ENCODE measurements at places on chromosomes 2 and 18.

- no peak for DNase-seq
Measured at GRCh38 chr2:231144896-231145295, 20.1 kb upstream of the HTR2B start.

GRCh38 chr2:207768866-207769596, 675 bp downstream of the FZD5 start:
- no peak for DNase-seq

GRCh38 chr2:58030771-58031170, 15.8 kb upstream of the VRK2 start:
- DNase-seq = no peak

- no peak for DNase-seq
Measured at GRCh38 chr2:69580486-69580885, 63.1 kb downstream of the AAK1 start.

- DNase-seq = no peak
Measured at GRCh38 chr2:233280114-233280693, 27.4 kb upstream of the SAG start.

DNA sequence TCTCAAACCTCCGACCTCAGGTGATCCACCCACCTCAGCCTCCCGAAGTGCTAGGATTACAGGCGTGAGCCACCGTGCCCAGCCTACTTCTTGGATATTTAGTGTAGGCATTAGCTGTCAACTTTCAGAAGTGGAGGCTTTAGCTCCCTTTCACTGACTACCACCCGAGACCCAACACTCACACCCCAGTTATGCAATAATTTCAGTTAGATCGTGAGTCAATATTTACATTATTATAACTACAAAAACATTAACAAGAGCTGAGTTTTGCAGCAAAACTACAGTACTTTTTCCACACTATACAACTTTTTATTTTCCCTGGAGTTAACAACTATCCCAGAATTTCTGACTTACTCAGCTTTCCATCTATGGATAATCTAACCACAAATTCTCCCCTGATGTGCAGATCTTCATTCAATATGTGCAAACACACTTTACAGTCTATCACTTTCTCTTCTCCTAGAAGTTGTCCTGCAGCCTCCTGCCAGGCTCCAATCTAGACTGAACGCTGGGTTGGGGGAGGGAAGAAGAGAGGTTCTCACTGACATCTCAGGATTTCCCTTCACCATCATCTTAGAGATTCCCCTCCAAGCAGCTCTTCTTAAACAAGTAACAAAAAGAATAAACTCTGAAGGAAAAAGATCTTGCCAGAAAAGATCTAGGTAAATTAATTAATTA, 10.1 kb downstream of the TBC1D8 start:
- DNase-seq = no peak

GRCh38 chr2:74498500-74499266, 720 bp downstream of the LBX2 start:
- DNase-seq = no peak

GRCh38 chr2:138601458-138602165, 100.0 kb downstream of the SPOPL start:
- DNase-seq = no peak

DNA sequence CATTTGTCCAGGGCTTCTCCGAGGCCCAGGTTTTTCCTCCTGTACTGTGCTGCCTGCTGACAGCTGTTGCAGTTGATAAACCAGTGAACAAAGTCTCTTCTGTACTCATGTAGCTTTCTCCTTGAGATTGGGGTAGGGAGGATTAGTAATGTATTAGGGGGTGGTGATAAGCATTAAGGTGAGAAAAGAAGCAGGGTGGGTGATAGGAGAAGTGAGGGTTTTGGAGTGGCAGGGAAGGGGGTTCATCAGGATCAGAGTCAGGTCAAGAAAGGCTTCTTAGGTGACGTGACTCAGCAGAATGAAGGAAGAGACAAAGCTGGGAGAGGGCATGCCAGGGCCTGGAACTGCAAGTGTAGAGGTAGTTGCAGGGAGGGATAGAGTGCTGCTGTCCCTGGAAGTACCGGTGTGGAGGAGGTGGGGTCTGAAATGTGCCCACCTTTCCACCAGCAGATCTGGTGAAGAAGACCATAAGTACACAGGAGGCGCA, 48.7 kb downstream of the PKP4 start:
- no peak for DNase-seq

DNA sequence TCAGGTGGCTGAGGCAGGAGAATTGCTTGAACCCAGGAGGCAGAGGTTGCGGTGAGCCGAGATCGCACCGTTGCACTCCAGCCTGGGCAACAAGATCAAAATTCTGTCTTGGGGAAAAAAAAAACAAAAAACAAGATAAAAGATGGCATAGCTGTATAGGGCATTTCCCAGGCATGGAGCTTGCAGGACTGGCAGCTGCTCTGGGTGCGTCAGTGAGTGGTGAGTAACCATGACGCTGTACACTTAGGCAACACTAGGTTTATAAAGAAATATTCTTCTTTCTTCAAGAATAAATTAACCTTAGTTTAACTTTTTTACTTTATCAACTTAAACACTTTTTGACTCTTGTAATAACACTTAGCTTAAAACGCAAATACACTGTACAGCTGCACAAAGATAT, 15.4 kb downstream of the TGOLN2 start:
- no peak for DNase-seq

DNA sequence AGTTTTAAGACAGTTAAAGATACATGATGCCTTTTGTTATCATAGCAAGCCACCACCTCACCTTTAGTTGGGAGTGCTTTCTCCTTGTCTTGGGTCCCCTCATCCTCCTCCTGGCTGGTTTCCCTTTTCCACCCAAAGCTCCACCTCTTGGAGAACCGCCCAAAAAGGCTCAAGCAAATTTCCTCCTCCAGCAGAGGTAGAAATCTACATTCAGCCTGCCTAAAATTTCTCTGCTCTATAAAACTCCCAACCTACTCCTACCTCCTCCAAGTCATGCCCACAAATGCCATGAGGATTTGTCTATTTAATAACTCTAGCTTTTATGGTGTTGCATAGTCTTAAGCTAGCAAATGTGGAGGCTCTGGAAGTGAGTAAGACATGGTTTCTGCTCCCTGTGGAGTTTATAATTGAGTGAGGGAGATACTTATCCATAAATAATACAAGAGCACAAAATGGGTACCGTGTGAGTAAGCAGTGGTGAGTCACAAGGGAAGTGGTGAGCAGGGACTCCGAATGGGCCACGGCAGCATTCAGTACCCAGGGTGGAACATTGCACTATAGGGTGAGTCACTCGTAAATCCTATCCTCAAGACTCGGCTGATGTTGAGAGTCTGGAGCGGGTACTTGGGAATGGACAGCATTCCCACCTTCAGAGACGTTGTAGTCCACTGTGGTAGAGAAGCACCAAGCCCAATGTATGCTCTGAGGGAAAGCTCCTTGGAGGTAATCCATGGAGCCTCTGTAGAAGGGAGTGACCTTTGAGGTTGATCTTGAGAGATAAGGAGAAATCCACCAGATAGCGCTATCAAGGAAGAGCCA, 146.3 kb downstream of the RTN4 start:
- peak; percentile 26 for DNase-seq

GRCh38 chr2:72927619-72928550, 10.6 kb downstream of the EMX1 start:
- DNase-seq = no peak

- DNase-seq = no peak
Measured at GRCh38 chr18:46623541-46623940, 33.5 kb downstream of the LOXHD1 start.

DNA sequence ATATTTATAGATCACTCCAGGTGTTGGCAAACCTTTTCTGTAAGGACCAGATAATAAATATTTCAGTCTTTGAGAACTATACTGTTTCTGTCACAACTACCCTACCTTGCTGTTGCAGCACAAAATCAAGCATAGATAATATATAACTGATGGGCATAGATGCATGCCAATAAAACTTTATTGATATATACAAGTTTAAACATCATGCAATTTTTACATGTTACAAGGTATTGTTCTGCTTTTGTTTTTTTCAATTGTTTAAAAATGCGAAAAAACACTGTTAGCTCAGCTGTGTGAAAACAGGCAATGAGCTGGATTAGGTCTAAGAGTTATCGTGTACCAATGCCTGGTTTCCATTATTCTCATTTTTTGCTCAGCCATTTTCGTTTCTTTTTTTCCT, 47.6 kb upstream of the FN1 start:
- no peak for DNase-seq

GRCh38 chr2:230700447-230700846, 12.2 kb upstream of the CAB39 start:
- no peak for DNase-seq

DNA sequence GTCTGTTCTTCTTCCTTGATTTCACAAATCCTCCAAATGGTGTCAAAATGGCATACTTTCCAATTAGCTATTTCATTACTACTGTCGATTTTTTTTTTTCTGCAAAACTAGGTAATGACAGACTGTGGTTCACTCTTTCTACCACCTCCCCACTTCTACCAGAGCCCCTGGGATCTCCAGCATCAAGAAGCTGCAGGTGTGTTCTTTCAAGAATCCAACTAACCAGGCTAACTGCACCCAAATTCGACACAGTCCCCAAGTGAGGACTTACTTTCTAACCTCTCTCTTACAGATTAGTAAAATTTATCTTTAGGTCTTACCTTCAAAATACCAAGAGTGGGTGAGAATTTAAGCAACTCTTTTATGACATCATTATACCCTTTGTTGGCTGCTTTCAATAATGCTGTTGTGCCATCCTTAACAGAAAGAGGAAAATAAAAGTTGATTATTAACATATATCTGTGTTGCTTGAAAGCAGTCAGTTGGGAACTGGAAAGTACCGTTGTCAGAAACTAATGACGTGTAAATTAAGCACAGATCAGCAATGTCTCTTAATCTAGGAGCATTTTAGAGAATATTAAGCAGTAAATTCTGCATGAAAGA, 31.2 kb upstream of the NPC1 start:
- DNase-seq = no peak

DNA sequence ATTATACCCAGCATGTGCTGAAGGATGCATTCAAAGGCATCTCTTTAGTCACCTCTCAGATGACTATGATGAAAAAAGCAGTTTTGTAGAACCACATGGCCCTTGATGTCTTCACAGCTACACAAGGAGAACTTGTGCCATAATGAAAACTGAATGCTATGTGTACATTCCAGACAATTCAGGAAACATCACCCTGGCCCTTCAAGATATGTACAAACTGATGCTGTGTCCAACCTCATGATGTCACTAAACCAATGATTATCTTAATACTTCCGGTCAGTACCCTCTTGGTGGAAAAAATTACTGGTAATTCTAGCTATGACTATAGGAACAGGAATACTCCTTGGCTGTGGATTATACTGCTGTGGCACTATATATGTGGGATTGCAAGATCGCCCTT, 20.0 kb downstream of the DUSP11 start:
- no peak for DNase-seq

- DNase-seq = no peak
Measured at GRCh38 chr2:96113951-96114350, 2.4 kb downstream of the ADRA2B start.

GRCh38 chr18:2102022-2102421, 469.3 kb downstream of the METTL4 start:
- DNase-seq = no peak

- no peak for DNase-seq
Measured at GRCh38 chr18:9094307-9095226, 7.9 kb upstream of the NDUFV2 start.

DNA sequence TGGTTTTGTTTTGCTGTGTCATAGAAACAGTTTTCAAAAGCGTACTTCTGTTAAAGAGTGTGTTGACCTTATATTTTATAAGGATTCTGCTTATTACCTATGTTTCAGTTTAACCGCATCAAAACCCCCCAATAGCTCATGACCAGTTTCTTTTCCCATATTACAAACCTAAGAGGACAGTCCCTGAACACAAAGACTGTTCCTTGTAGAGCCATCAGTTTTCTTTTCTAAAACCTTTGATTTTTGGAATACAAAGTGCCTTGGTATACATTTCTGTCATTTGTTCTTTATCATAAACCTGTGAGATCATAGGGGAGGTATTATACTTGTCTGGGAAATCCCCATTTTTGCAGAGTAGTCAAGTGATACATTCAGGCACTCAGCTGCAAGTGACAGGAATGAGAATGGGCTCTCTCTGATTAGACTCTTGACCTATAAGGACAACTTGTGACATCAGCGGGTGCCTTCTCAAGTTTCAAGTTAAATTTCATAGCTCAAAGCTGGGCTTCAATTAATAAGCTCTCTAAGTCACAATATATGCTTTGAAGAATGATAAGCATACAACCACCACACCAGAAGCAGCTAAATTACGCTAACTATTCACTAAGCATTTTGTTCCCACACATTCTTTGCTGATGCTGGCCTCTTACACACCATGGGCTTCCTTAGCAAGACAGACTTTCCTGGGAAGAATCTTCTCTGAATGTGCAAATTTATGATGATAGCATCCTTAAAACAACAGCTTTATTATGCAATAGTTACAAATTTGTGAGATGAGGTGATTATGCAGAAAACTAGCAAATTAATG, 97.5 kb upstream of the CD302 start:
- no peak for DNase-seq

DNA sequence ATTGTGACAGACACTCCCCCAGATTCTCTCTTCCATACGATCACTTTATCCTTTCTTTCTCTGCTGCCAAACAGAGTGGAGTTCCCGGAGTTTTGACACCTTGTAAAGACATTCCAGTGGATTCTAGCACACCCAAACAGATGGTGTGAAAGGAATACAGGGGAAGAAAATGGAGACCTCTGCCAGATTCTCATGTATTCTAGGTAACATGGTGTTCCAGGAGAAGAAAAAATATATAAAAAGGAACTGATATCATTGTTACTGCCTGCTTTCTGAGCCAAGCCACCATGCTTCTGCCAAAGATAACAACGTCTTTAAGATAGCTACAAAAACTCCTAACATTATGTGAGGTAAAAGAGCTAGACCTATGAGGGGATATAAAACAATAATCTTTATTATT, 136.5 kb downstream of the TXNL1 start:
- DNase-seq = no peak

DNA sequence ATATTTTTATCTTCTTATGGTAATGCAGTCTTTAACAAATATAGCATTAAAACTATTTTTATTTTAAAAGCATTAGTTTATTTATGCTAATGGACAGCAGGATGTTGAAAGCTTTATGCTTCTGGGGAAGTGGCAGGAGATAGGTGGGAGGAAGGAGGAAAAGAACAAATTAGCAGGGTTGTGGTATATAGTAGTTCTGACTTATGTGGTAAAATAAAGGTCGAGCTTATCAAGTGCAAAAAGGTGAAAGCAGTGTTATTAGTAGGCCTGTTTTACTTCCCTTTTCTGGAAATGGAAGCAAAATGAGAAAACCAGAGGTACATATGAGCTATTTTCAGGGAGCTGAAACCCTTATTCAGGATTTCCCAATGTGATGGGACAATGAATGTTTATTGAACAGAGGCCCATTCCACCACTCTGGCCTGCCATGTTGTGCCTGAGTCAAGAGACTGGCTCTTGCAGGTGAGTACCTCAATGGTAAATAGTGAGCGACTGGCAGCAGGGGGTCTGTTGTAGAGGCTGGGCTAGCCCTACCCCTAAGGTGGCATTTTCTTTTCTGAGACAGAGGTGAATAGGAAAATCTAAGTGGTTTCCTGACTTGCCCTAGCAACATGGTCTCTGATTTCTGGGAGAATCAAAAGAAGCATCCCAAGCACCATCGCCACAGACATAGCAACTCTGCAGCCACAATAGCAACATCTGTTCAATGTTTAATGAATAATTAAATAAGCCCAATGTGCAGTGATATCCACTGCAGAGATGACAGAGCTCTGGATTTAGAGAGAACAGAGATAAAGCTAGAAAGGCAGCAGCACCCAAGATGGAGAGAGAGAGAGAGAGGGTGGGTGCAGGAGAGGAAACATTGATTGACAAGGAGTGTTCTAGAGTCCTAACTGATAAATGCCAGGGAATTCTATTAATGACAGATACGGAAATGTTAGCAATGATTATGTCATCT, 119.7 kb downstream of the UPP2 start:
- DNase-seq = no peak

Measured in stimulated activated CD4-positive, alpha-beta T cell treated with anti-CD3 and anti-CD28 coated beads, Interleukin-1b, Interleukin-23, amount 100 ng/mL, for 4 hours (primary cell).